Left renal pelvis (tissue), 4 donors: ENCODE measurements at places on chromosomes 4 and X. TPM values are rescaled to one million over a fixed set of nuclear protein-coding genes. Genes with fewer than 3 reads are reported as not detected.

PRMT9 gene
- 30.2 TPM for polyA plus RNA-seq

DNA sequence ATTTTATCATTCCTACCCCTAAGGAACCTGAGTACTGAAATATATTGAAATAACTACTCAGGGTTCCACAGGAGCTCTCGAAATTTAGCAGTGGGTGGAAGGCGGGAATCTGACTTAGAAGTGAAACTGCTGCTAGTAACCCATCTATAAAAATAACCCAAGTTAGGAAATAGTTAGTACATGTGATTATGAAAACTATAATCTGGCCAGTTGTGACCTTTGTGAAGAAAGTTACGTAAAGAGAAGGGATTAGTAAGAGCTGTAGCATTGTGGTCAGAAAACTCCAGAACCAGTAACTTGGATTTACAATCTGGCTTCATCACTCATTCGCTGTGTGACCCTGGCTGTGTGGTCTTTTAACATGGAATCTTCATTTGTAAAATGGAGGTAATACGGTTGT is 175.5 kb downstream of the RAPGEF2 start:
- no peak for DNase-seq

DNA sequence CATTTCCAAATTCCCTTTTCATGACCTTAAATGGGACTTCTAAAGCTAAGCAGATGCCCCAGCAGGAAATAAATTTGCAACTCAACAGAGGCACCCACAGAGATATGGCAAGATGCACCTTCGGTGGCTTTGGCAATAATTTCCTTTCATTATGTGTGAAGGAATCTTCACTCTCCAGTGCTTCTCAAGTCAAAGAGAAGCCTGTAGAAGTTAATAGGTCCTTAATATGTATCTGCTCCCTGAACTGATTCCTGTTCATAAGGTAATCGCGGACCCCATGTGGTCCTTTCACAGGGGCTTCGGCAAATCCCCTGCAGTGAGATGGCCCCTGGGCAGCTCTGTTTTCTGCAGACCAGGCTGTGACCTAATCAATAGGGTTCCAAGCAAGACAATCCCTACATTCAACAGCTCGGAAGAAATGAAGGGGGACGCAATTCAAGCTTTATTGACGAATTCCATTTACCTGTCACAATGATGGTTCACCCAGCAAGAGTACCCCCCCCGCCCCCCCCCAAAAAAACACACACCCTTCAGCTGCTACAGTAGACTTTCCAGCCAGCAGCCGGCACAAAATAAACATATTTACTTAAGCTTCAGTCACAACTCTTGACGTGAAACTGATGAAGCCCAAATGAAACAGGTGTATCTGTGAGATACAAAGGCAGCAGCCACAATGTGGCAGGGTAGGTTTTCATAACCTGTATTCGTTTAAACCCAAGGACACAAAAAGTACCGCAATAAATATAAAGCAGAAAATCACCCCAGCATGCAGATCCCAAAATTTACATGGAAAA is 35.3 kb downstream of the FAT1 start:
- no peak for DNase-seq

GRCh38 chrX:152895724-152896420 is 2.0 kb upstream of the ZNF185 start:
- DNase-seq, result no peak

DNA sequence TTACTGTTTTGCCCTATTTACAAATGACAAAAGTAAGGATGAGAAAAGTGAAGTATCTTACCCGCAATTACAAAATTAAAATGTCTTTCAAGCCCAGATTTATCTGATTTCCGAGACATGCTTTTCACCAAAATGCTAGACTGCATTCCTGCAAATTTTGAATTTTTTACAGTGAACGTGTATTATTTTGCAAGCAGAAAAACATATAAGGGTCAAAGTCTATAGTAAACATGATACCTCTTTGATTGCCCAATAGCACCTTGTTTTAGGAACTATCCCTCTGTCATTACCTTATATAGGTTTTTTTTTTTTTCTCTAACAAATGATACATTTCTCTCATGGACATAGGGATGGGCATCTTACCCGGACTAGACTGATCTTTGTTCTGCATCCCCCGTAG is 134.2 kb upstream of the RAP2C start:
- no peak for DNase-seq

- DNase-seq, result no peak
Measured at GRCh38 chr4:55731959-55732358, 87.6 kb upstream of the EXOC1L start.

- no peak for DNase-seq
Measured at GRCh38 chr4:140174543-140174942, 20.6 kb upstream of the MAML3 start.

LARP7 gene
- polyA plus RNA-seq, result 111 TPM

GYPE gene
- 2.9 TPM for polyA plus RNA-seq
